ENCODE measurements at places on chromosomes 5 and 9.
A peak's percentile ranks its signal among the peaks of the same experiment; 100 is the strongest.

- no peak for DNase-seq
Measured at GRCh38 chr9:134793288-134794188, 87.1 kb upstream of the FCN2 start.

- DNase-seq: no peak
Measured at GRCh38 chr5:86797677-86798076, 179.9 kb downstream of the COX7C start.

DNA sequence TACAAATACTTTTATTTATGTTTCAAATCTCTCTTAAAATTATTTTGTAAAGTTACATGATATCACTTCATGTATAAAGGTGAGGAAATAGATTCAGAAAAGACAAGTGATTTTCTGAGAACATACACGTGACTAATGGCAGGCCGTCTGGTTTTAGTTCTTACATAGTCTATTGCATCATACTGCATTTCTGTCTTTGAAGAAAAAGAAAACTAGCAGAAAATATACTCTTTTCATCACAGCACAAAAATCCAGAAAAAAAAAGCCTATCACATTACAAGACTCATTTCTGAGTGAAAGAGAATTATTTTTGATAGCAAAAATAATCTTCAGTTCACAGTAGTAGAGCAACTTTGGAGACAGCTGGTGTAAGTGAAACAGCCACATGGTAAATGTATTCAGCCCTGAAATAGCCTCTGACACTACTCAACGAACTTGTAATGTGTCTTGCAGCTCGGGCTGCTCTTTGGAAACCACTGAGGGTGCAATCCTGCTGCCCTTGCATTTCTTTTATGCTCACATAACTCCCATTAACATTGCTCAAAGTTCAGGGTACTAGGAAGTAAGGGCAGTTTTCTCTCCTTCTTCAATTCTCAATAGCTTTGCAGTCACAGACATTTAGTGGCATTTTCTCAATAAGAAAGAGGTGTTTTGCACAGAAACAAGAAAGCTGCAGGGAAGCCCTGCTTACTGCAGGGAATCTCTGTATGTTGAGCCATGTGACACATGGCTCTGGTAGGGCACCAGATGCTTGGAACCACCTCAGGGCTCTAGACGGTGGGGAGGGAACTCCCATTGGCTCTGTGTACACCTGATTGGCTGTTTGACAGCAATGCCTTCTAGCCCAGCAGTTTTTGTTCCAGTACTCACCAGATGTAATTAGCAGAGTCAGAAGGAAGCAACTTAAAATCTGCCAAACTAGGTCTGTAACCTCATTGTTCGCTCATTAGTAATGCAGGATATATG lies 845.3 kb upstream of the PTPRD start:
- DNase-seq: no peak

DNA sequence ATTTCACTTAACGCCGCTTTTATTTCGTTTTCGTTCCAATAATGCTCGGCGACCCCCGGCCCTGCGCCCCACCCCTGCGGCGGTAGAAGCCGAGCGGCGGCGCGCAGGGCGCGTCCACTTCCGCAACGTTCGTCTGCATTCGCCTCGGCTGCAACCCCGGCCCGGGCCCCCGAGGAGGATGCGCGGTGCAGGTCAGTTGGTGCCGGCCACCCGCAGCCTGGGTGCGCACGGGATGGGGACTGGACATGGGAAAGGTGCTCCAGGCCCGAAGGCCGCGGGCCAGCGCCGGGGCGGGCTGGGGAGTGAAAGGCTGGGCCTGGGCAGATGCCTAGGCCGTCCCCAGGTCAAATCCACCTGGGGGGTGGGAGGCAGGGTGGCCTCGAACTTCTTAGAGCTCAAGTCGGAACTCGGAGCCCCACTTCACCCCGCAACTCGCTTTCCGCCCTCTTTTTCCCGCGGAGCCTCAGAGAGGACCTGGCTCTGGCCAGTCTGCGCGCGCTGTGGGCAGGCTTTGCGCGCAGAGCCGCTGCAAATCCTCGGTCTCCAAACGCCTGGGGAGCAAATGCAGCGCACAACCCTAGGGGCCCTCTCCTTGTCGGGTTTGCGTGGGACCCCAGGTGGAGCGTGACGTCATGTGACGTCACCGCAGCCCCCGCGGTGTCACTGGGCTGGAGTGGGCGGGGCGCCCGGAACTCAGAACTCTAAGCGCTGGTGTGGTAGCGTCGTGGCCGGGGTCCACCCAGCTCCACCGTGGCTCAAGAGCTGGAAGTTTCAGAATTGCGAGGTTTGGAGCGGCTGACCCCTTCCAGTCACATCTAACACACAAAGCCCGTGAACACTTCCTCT lies 3.3 kb downstream of the TLX3 start:
- no peak for DNase-seq

- DNase-seq: no peak
Measured at GRCh38 chr9:91761362-91761761, 188.7 kb downstream of the ROR2 start.

DNA sequence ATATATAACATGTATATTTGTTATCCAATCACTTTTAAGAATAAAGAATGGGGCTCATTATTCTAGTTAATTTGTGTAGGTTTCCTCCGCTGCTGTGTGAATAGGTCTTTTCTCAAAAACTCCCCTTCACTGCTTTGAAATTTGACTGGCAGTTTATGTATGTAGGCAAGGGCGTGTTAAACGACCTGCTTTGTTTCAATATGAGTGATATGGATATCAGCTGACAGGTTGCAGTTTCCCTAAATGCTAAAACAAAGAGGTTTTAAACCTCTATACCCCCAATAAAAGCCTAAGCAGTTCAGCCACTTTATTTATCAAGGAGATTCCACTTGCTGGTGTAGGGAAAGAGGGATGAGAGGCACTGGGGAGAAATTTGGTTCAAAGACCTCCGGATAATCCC lies 159.6 kb downstream of the TMEM167A start:
- DNase-seq: no peak

DNA sequence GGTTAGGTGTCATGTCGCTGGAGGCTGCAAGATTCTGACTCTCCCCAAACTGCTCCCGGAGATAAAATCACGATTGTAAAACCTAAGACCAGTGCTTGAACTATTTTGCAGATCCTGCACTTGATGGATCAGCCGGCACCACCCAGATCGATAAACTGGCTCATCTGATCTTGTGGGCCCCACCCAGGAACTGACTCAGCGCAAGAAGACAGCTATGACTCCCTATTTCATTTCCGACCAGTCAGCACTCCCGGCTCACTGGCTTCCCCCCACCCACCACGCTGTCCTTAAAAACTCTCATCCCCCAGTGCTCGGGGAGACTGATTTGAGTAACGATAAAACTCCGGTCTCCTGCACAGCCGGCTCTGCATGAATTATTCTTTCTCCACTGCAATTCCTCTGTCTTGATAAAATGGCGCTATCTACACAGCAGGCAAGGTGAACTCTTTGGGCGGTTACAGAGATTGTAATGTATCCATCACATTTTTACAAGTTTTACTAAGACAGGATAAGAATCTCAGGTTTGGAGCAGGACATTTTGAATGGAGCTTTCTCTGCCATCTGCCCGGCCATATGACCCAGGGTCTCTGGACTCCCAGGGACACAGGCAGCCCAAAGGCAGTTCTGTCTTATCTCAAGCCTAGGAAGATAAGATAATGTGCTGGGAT lies 10.6 kb upstream of the PPP1R26 start:
- peak; percentile 59 for DNase-seq

- DNase-seq: no peak
Measured at GRCh38 chr5:116763987-116764866, 189.6 kb upstream of the SEMA6A start.

GRCh38 chr5:103340717-103341388 lies 82.3 kb downstream of the MACIR start:
- DNase-seq: no peak

DNA sequence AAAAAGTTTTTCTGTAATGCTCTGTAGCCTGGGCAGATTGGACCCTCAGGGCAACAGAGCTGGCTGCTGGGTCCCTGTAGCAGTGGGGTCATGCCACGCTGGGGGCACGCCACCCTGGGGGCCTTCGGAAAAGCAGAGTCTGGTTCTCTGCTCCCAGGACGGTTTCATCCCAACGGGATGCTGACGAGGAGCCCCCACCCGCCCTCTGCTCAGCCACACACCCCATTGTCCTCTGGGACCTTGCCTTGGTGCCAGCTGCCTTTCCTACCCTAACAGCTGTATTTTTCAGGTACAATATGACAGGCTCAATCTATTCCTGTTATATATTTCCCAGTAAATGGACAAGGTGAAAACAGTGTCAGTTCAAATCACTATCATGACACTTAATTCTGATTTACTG lies 29.0 kb upstream of the MVB12B start:
- DNase-seq: no peak

DNA sequence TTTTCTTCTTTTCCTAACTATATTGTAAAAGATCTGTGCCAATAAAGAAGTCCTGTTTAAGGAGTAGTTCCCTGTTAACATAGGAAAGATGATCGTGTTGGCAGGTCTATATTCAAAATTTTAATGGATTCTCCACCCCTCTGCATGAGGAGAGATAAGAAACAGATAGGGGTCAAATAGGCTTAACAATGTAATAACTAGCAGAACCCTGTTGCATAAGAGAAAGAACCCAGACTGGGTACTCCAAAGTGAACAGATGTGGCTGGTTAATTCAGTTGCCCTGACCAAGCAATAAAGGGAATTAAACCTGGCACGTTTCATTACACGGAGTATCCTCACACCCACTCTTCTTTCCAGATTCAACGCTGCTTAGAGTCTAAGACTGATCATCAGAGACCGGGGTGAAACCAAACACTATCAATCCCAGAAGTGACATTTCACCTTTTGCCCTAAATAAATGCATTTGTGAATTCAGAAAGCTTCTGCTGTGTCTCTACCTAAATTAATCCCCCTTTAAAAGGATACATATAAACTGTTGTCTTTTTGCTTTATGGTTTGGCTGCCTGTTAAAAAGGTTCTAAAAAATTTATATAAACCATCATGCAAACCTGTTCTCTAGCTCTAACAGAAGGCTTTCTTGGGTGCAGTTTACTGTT lies 1276.9 kb upstream of the WWC1 start:
- no peak for DNase-seq

DNA sequence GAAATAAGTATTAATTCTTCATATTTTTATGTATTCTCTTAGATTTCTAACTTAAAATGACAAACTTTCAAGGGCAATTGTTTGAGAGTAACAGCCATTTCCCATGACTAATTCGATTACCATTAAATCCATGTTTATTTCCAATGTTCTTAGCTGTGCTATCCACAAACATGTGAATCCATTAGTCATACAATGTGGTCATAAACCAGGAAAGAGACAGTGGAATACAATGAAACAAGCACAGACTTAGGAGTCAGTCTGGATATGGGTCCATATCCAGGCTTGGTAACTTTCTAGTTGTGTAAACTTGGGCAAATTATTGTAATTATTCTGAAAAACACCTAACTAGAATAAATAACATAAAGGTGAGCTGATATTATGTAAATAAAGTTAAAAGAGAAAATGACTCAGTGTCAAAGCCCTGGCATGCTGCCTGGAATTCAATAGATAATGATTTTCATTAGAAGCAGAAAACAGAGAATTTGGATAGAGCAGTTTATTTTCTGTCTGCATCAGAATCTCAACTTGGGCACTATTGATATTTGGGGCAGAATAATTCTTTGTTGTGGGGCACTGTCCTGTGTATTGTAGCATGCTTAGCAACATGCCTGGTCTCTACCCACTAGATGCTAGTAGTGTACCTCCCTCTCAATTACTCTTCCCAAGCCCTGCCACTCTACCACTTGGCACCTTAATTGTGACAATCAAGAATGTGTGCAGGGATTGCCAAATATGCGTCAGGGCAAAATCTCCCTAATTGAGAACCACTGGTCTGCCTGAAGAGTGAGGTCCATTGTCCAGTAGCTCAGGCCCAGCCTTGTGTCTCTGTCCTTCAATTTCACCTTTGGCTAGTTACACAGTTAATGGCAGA lies 44.7 kb upstream of the SLC27A6 start:
- DNase-seq: no peak

DNA sequence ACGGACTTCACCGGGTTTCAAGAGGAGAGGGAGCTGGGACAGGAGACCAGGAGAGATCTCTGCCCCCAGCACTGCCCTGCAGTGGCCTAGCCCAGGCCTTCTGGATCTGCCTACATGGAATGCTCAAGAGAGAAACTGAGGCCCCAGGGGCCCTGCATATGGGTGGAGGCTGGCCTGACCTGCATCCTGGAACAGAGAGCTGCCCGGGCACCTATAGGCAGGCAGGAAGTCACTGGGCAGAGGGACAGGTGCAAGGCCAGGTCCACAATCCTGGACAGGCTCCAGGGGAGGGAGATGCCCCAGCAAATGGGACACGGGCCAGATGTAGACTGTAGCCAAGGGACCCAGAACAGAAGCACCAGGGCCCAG lies 98.5 kb upstream of the RUFY1 start:
- DNase-seq: no peak

GRCh38 chr9:20397348-20397747 lies 225.0 kb downstream of the MLLT3 start:
- DNase-seq: no peak

DNA sequence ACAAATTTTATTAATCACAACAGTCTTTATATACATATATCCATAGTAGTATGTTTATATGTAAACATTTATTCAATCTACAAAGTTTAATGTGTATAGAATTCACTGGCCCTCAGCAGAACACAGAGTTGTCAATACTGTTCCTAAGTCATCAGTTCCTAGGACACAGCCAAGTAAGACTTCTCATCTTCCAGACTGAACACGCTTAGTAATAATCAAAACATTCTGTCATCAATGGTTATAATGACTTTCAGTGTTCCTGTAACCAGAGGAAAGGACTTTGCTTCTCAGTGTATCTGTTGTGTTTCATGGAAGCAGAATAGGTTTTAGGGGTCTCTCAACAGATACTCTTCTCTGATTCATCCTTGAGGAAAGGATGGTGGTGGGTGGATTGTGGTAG lies 82.2 kb downstream of the SMIM23 start:
- no peak for DNase-seq

GRCh38 chr5:181236471-181236870 lies 7.2 kb downstream of the RACK1 start:
- DNase-seq: no peak

DNA sequence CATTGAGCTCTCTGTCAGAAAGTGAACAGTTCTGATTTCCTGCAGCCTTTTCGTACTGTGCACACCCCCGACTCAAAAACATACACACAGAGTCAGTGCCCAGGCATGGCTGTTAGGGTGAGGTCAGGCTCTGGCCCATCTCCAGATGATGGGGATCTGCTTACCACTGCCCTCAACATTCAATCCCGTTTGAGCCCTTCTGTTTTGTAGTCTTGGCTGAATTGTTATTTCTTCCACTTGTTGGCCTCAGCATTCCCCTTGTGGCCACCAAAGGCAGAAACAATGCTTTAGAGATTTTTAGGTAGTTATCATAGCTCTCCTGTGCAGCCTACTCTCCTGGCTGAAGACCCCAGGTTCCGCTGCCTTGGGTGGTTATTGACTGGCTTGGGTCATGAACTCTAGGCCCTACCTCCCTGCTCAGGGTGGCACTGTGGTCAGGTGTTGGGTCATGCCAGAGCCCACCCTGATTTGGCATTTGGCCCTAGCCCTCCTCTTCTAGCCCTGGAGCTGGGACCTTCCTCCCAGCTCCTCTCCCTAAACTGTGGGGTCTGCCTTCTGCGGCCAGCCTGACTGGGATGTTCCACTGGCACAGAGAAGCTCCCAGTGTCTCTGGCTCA lies 7.8 kb upstream of the MYOZ3 start:
- DNase-seq: no peak
